Hindlimb muscle (tissue), 1 donor: ENCODE measurements at places on chromosomes 7 and 10. TPM values are rescaled to one million over a fixed set of nuclear protein-coding genes. Genes with fewer than 3 reads are reported as not detected.
A peak's percentile ranks its signal among the peaks of the same experiment; 100 is the strongest.

- no peak for DNase-seq
Measured at GRCh38 chr7:100477871-100478267, 1.1 kb downstream of the TSC22D4 start.

- no peak for DNase-seq
Measured at GRCh38 chr10:98642281-98642680, 195.5 kb upstream of the HPS1 start.

DNA sequence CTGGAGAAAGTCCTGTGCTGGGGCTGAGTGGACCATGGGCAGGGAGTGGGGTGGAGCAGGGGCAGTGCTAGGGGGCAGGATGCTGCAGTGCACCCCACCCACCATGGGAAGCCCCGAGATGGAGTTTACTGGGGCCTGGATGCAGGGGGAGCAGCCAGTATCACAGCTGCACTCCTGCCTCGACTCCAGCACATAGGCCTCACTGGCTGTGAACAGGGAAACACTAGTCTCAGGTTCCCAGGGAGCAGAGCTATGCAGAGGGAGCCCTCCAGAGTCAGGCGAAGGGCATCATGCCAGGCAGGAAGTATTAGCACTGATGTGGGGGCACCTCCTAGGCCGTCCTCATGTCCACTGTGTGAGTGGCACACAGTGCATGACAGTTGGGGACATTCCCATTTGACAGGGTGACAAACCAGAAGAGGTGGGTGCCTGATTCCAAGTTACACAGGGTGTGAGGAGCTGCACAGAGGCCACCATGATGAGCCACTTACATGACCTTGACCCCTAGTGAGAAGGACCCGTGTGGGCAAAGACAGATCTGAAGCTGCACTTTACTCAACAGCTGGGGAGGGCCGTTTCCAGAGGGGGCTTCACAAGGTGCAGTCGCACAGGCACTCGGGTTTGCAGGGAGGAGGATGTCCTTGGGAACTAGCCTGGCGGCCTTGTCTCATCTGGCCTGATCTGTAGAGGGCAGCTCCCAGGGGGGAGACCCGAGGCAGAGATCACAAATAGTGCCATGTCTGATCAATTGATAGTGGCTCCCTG lies 69.9 kb upstream of the LRRC4 start:
- DNase-seq: no peak

DNA sequence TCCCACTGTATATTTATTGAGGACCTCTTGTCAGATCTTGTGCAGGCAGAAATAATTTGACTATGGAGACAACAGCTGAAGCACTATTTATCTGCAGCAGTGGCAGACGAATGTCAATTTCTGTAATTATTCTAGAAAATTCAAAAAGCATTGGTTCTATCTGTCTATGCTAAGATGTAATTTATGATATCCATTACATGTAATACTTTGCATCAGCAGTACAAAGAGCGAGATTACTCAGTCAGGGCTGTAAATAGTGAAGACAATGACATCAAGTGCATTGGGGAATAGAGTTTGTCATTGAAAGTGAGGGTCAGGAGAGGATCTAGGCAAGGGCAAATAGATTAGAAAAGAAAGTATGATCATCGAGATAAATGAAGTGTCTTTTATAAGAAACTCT lies 508.2 kb downstream of the ZWINT start:
- DNase-seq: no peak

DNA sequence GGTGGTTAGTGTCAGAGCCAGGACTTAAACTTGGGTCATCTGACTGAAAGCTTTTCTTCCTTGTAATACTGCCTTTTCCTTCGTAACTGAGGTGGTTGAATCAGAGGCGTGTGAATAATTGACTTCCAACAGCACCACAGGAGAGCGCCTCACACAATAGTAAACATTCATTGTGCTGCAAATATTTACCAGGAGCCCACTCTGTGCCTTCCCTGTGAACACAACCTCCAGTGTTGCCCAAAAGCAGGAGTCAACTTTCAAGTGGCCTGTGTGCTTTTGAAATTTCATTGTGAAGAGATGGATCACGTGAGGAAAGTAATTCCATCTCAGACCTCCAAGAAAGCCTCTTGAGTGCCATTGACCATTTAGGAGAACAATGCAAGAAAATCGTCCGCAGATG lies 60.2 kb downstream of the ADRA2A start:
- no peak for DNase-seq

GRCh38 chr10:22849077-22849805 lies 78.6 kb upstream of the ARMC3 start:
- DNase-seq: no peak

DNA sequence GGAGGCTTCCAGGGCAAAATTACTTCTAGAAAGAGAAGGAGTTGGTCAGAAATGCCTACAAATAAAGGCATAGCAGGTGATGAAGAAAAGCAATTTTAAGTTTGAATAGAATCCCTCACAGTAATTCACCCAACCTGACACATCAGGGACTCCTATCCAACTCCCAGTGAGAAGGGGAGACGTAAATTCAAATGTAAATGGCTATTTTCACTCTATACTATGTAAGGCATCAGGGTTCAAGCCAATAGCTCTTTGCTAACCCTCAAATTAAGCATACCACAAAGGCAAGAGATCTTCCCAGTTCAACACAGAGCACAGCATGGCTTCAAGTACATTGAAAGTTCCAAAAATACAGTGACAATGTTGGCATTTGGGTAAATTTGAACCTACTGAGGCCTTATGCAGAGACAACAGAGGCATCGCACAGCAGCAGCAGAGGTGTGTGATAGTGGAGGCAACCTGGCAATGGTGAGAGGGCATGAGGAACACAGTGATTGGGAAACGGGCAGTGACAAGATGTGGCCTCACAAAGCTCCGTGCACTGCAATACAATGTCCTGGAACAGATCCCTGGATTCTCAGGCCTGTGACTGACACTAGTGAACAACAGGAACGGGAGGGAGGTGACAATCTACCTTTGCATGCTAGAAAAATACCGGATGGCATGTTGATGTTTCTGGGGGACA lies 95.7 kb downstream of the VSTM2A start:
- no peak for DNase-seq

- no peak for DNase-seq
Measured at GRCh38 chr7:150468241-150468640, 17.8 kb downstream of the GIMAP8 start.

- no peak for DNase-seq
Measured at GRCh38 chr10:35463105-35463867, 127.0 kb downstream of the CCNY start.

- DNase-seq: no peak
Measured at GRCh38 chr7:74115326-74115725, 31.7 kb downstream of the LIMK1 start.

GRCh38 chr7:136637813-136638212 lies 230.6 kb upstream of the CHRM2 start:
- no peak for DNase-seq

- no peak for DNase-seq
Measured at GRCh38 chr10:106436123-106436715, 728.3 kb downstream of the SORCS1 start.

- DNase-seq: no peak
Measured at GRCh38 chr7:8208816-8209215, 53.2 kb downstream of the ICA1 start.

The MRLN gene
- polyA plus RNA-seq: 172 TPM

DNA sequence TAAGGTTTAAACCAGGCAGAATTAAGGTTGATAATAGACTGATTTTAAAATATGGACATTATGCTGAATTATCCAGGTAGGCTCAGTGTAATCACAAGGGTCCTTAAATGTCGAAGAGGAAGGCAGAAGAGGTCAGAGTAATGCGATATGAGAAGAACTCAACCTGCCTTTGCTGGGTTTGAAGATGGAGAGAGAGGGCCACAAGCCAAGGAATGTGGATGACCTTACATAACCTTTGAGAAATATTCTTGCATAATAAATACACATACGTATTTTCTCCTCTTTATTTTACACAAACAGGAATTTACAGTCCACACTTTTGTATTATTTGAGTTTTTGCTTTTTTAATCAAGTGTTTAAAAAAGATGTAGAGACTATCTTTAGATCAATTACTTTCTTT lies 88.5 kb downstream of the ST7 start:
- DNase-seq: no peak

The OR2A5 gene
- polyA plus RNA-seq: not detected

DNA sequence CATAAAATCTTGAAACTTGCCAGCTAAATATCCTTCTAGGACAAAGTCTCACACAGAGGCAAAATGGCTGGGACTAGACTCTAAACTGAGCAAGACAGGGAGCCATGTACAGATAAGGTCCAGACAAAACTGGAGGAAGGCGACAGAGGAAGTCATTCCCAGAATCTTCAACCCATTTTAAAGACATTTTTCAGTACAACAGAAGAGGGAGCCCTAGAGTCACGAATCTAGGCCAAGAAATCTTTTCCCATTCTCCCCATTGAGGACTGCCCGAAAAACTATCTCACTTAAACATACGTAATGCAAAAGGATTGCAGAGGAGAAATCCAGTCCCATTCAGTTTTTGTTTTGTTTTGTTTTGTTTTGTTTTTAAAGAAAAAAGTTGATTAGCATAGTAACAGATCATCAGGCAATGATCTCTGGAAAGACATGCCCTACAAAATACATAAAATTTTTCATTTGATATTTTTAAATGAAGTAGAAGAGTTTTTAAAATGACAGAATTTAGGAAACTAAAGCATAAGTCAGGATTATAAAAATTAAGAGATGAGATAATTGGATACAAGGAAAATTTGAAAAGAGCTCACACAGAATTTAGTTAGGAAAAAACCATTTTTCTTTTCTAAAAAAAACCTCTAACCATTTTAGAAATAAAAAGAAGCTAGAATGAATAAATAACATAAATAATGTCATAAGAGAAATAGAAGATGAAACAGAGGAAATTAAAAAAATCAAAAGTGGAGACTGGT lies 16.9 kb upstream of the PRF1 start:
- DNase-seq: no peak

- DNase-seq: no peak
Measured at GRCh38 chr7:54996391-54996790, 22.4 kb upstream of the EGFR start.

DNA sequence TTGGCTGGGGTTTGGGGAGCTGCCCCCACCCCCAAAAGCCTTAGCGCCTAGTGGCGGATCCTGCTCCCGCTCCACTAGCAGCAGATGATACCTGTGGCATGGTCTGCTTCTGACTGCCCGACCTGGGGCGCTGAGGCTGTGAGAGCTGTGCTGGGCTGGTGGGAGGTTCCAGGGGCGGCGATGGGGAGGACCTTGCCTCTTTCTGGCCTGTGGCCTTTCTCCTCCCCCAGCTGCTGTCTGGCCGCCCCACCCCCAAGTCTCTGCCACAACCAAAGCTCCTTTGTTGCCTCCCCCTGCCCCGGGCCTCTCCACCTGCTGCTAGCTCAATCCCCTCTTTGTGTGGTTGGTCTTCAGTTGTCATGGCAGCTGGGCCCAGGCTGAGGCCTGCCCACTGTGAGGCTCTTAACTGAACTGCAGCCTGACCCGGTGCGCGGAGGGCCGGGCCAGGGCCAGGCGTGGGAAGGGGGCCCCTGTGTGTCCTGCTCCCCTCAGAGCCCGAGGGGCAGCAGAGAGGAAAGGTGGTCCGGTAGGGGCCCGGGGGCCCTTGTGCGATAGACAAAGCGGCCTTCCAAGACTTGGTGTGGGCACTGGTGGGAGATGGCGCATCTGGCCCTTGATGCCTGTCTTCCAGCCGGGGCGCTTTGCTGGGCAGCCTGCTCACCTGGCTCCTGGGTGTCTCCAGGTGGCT lies 4.7 kb downstream of the ZNF775 start:
- peak; percentile 51 for DNase-seq

DNA sequence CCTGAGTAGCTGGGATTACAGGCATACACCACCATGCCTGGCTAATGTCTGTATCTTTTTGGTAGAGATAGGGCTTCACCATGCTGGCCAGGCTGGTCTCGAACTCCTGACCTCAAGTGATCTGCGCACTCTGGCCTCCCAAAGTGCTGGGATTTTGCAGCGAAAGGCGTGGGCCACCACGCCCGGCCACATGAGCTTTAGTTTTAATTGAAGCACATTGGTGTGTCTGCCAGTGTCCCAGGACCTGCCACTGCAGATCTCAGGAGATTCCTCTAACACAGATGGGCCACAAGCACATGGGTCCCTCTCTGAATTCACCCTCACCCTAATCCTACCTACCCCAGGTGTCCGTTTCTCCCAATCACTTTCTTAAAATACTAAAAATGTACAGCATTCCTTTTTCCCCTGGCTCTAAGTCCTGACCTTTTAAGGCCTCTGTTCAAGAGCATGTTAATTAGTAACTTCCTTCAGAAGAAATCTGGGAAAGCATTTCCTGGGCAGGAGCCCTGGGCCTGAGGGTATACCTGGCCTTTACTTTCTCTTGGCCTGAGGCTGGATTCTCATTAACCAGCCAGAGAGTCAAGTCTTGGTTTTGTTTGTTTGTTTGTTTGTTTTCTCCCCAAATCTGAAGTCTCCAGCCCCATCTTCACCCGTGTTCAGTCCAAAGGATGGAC lies 82.6 kb downstream of the PRPF18 start:
- DNase-seq: no peak

The SCIN gene
- 0.80 TPM for polyA plus RNA-seq

DNA sequence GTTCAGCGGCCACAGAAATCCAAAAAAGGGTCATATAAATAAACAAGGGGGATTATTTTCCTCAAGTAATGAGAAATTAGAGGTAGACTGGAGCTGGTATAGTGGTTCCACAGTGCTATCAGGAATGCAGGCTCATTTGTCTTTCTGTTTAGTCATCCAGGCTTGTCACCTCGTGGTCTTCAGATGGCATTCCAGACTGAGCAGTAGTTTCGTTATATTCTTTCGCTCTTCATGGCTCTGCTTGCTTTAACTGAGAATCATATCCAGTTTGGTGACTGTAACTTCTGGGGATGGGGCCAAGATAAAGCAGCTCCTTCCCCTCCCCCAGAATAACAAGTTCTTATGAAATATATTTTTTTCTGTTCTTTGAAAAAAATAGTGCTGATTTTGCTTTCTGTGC lies 9.5 kb downstream of the ANKIB1 start:
- DNase-seq: no peak

GRCh38 chr10:34567659-34568253 lies 247.3 kb downstream of the PARD3 start:
- DNase-seq: no peak

DNA sequence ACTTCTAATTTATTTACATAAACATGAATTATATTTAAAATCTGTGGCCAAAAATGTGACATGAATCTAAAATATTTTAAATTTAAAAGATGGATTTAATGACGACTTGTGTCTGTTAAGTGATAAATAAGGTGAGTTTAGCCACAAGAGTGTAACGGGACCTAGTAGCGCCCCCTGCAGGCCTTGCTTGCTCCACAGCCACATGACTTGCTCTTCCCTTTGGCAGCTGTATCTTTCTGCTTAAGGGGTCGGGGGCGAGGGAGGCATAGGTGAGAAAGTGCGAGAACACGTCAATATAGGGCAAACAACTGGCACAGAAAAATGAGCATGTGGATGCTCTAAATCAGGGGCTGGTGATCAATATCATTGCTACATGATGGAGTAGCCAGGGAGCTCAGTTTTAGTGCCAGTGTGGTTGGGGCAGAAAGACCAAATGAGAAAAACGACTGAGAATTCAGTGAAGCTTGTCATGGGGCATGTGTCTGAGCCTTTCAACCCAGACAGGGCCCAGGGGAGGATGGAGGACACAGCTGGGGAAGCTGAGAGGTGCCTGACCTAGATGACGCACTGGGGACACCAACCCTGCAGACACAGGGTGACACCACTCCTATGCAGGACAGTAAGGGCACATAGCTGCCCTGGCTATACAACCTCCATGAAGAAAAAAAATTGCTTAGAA lies 49.8 kb downstream of the PAXIP1 start:
- DNase-seq: peak; percentile 7

- no peak for DNase-seq
Measured at GRCh38 chr10:131181456-131181855, 130.1 kb downstream of the TCERG1L start.

- no peak for DNase-seq
Measured at GRCh38 chr10:33638374-33638773, 303.9 kb upstream of the NRP1 start.

GRCh38 chr7:140036224-140036962 lies 26.4 kb downstream of the PARP12 start:
- DNase-seq: no peak
